NCI-H2081 (cell line): ENCODE measurements at places on chromosomes 4 and X.

DNA sequence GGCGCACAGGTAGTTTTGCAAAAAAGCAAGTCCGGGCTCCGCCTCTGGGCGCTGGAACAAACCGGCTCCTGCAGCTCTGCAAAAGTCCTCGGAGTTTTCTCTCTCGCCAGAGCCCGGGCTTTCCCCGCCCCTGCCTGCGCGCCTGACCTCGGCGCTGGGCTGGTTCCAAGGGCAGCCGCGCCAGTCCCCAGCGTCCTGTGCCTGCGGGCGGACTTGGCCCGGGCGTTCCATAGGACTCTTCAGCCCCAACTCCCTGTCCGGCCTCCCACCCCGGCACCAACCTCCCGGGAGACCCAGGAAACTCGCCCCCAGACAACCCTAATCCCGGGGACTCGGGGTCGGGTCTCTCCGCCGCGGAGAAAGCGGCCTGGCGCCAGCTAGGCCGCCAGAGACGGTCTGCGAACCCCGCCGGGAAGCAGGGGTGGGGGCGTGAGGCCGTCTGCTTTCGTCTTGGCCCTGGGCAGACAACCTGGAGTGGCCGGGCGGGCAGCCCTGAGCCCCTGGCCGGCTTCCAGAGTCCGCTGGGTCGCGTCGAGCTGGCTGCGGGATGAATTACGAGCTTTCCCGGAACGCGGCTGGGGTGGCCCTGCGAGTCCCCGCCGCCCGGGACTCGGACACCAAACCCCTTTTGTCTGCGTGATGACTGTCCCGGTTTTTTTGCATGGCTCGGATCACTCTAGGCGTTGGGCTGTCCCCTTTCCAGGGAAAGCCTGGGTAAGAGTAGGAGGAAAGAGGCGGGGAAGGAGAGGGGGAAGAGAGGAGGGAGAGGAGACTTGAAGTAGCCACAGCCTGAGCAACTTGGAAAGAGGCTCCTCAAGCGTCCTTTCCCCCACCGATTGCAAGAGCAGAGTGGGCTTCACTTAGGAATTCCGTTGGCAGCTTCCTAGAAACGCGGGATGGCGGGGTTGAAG, 916 bp downstream of the MXRA5 start:
- no peak for DNase-seq

DNA sequence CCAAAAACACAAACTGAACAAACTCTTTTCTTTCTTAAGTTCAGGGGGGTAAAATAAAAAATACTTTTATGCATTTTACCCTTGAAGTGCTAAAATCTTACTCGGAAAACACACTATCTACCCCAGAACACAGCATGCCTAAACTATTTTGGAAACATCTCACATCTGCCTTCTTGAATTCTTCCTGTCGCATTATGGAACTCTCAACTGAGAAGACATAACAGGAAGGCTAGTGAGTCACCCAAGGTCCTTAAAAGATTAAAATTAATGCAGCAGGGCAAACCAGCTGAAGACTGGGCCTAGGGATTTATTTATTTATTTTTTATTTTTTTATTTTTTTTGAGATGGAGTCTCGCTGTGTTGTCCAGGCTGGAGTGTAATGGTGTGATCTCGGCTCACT, 208.2 kb downstream of the APBB2 start:
- no peak for DNase-seq

- no peak for DNase-seq
Measured at GRCh38 chrX:16992951-16993350, 46.5 kb downstream of the REPS2 start.

DNA sequence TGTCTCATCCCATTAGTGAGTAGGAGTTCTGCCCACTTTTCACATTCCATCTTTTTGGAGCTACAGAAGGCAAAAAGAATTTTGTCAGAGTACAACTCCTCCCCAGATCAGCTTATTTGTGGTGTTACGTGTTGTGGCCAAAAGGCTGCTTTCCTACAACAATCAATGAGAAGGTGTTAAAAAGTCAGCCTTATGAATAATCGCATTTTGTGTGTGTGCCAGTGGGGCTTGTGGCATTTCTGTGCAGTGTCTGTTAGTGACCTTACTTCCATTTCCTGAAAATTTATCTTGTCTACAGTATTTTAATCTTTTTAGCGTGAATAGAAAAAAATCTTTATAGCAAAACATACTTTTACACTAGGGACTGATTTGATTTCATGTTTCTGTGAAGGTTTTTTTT, 458.3 kb upstream of the LCORL start:
- no peak for DNase-seq

DNA sequence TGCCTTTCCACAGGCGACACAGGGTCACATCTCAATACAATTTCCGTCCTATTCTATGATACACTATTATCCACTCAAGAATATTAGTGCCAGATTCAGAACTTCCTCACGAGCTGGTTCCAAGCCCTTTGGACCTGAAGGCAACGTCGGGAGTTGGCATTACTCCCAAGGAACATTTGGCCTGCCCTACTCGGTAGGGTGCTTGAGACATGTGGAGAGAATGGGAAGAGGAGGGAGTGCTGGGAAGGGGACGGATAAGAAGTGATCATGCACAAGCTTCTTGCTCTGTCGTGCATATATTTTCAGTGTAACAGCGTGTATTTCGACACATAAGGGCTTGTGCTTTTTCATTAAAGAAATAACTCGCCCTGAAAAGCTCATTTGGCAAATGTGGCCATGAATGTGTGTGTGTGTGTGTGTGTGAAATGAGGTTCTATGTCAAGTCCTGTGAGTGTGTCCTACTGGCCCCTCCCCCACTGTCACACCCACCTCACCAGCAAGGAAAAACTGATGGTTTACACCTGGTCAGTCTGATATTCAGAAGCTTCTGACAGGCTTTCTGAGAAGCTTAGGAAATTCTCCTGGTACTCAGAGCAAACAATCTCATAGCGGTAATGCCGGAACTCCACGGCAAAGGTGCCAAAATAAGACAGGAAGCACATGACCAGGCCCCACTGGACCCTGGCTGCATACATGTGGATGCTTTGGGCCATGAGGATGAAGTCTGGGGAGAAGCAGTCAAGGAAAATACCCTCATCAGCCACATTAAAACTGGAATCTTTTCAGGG, 54.8 kb downstream of the ENOPH1 start:
- no peak for DNase-seq

GRCh38 chr4:120829113-120829831, 93.3 kb downstream of the PRDM5 start:
- peak; percentile 75 for DNase-seq

- DNase-seq, result no peak
Measured at GRCh38 chr4:111480510-111480909, 664.7 kb upstream of the FAM241A start.

DNA sequence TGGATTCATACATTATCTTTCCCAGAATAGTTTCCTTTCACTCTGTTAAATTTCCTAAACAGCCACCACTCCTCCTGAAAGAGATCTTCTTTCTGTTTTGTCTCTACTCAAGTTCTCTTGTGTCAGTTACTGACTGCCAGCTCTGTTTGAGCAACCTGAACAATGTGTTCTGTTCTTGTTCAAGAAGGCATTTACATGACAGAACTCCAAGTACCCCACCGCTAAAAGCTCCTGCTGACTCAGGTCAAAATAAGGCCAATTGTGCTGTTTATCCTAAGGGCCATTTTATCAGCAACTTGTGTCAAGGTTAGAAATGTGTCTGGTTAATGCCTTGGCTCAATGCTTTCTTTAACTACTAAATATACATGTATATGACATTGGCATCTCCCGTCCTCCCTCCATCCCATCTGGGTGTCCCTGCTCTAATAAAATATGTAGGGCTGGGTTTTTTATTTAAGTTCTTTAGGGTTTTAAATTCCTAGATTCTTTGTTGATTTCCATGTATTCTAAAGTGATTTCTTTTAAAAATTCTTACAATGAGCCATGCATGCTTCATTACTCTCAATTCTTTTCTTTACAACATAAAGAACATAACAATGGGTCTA, 144.3 kb upstream of the PAQR3 start:
- no peak for DNase-seq

- no peak for DNase-seq
Measured at GRCh38 chrX:149259241-149259640, 245.9 kb downstream of the IDS start.

GRCh38 chr4:86950831-86951525, 16.2 kb downstream of the AFF1 start:
- no peak for DNase-seq

GRCh38 chrX:154488336-154489075, 1.9 kb downstream of the SLC10A3 start:
- no peak for DNase-seq

DNA sequence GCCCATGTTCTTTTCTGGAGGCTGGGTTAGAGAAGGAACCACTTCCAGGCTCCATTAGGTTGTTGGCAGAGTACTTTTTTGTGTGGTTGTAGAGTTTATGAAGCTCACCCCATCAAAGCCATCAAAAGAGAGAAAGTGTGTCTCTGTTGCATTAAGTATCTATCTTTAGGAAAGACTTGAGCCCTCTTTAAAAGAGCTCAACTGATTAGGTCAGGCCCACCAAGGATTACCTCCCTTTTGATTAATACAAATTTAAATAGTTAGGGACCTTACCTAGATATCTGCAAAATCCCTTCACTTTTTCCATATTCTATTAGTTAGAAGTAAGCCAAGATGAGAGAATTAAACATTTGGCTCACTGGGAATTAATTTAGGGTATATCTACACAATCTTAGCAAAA, 460.4 kb downstream of the PPARGC1A start:
- DNase-seq, result no peak

GRCh38 chr4:84091266-84091665, 407.8 kb downstream of the NKX6-1 start:
- no peak for DNase-seq

DNA sequence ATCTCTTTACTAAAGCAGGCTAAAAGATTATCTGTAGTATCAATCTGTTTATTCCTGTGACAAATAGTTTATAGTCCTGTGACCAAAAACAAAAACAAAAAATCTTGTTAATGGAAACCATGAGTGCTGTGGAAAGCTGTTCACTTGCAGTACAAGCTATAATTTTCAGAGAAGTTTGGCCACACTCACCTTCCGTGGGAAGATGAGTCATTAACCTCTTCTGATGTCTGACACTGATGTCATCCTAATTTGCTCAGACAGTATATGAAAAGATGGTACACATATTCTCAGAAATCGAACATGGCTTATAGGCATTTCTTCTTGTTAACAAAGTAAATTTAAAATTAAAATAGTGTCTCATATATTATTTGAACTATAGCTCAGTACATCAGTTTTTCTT, 19.9 kb upstream of the ENPP6 start:
- no peak for DNase-seq

DNA sequence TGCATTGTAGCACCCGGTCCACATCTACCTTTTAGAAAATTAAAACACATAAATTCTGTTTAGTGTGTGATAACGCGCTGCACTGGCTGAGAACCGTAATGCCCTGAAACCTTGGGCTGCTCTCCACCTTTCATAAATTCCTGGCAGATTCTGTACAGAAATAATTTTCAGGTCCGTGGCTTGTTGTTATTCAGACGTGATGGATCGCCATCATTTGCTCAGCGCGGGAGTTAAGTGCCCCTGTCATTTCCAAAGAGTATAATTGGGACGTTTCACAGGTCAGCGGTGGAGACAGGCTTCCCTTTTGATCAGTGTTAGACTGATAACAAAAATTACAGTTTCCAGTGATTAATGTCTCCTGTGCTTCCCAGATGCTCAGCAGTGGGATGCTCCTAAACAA, 16.5 kb downstream of the UVSSA start:
- DNase-seq, result peak; percentile 40

GRCh38 chrX:148915474-148915873, 415.1 kb downstream of the AFF2 start:
- DNase-seq, result no peak

GRCh38 chrX:125203737-125204578, 115.7 kb upstream of the TEX13C start:
- peak; percentile 78 for DNase-seq

GRCh38 chr4:38128478-38129459, 168.6 kb downstream of the PTTG2 start:
- DNase-seq, result no peak

GRCh38 chr4:76726631-76727030, 171.3 kb downstream of the SOWAHB start:
- no peak for DNase-seq

DNA sequence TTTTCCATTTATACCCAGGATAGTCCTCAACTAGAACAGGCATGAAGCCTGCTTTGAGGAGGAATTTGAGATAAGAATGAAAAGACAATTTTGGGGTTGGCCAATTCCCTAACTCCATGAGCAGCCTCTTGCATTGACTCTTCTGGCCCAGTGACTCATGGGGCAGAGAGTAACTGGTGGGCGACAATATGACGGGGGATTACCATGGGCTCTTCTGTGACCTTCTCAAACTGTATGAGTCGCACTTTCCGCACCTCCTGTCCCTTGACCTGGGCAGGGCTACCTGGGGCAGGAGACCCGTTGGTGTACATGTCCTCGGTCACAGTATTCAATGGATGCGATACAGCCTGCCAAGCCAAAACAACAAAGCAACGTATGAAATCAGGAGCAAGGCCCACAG, 13.3 kb downstream of the MPP1 start:
- DNase-seq, result no peak

DNA sequence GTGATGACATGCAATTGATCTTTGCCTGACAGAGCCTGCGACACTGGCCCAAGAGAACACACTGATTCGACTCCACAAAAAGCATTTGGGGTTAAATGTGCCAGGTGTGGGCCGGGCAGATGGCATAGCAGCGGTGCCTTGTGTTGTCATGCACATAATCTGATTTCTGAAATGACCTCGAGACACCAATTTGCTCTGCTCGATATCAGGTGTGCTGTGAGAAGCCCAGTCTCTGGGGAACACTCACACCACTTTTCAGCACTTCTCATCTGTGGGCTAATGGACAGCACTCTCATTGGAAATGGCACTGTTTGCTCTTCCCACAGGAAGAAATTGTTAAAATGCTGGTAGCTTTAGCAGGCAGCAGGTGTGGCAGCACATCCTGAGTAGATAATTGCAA, 738.3 kb upstream of the TENM3 start:
- peak; percentile 48 for DNase-seq

GRCh38 chr4:8437281-8437680, 3.2 kb downstream of the ACOX3 start:
- no peak for DNase-seq

GRCh38 chr4:107743532-107743931, 23.5 kb upstream of the PAPSS1 start:
- no peak for DNase-seq

GRCh38 chr4:99965674-99966350, 15.7 kb upstream of the H2AZ1 start:
- no peak for DNase-seq

- DNase-seq, result no peak
Measured at GRCh38 chr4:118905566-118905965, 16.9 kb downstream of the SYNPO2 start.

- no peak for DNase-seq
Measured at GRCh38 chr4:11037637-11038036, 353.1 kb upstream of the CLNK start.

DNA sequence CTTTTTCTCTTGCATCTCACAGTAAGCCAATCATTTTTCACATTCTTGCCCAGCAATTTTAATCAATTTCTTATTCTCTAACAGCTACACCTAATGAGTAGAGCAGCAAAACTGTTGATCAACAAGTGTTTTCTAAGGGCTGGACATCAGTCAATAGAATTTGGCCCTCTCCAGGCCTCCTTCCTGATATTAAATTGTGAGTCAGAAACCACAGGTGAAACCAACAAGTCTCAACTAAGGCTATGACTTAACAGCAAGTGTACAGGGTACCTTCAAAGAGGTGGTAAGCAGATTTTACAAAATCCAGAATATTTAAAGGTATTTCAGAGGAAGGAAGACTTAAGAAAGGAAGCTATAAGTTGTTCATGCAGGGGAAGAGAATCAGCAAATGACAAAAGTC, 156.5 kb upstream of the ARHGAP24 start:
- DNase-seq, result no peak
